ENCODE measurements at places on chromosomes 2 and 18.
A peak's percentile ranks its signal among the peaks of the same experiment; 100 is the strongest.

DNA sequence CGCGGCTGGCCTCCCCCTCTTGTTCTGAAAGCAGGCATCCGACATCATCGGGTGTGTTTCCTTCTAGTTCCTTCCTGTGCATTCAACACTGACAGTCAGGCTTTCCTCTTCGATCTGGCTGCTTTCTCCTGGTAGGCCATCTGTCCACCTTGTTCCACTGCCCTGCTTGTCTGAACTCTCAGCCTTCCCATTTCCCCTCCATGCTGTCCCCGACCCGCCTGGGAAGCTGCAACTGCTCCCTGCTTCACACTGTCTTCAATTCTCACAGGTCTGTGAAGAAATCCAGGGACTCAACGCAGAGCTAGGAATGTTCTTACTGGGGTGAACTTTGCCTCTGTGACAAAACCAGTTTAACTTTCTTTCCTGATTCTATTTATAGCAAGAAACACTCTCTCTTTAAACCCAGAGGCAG lies 43.0 kb downstream of the KIF3C start:
- DNase-seq, result peak; percentile 32

- DNase-seq, result no peak
Observed at GRCh38 chr2:116832148-116832547, 982.3 kb upstream of the DDX18 start.

GRCh38 chr2:168212167-168212566 lies 35.2 kb downstream of the STK39 start:
- no peak for DNase-seq

DNA sequence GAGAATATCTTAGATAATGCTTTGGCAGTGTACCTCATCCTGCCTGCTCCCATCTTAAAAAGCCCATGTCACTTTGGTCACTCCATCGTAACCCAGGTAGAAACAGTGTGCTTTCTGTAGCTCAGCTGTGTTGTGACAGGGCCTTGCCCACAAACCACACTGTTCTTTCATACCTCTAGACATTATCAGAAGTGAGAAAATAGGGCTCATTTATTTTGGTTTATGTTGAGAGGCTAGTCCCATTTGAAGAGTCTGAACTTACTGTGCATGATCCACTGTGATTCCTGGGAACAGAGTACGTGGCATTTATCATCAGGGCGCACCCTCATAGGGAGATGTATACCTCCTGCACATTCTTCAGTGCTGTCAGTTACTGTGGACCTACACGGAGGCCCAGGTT lies 69.7 kb downstream of the FEZ2 start:
- DNase-seq, result no peak

DNA sequence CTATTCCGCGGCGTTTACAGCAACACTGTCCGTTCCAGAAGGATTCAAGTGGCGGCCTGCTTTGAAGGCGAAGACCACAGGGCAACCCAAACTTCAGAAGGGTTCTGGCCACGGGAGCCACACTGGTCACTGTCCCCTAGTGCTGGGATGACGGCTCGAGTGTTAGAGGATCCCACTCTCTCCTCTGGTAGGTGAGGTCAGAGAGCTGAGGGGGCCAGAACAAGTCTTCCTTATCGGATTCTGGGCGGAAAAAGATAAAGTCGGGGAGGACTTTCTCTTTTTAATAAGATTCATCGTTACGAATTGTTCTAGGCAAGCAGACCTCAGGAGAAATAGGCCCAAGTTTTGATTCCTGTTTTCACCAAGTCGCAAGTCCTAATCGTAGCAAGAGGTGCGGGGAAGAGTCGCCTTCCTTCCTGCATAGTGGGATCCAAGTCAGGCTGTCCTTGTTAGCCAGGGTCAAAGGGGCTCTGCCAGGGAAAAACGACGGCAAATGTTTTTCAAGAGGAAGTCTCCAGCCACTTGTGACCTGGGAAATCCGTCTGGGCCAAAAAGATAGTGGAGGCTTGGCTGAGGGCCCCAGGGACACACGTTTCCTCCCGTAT lies 864 bp upstream of the MYL12A start:
- peak; percentile 25 for DNase-seq

DNA sequence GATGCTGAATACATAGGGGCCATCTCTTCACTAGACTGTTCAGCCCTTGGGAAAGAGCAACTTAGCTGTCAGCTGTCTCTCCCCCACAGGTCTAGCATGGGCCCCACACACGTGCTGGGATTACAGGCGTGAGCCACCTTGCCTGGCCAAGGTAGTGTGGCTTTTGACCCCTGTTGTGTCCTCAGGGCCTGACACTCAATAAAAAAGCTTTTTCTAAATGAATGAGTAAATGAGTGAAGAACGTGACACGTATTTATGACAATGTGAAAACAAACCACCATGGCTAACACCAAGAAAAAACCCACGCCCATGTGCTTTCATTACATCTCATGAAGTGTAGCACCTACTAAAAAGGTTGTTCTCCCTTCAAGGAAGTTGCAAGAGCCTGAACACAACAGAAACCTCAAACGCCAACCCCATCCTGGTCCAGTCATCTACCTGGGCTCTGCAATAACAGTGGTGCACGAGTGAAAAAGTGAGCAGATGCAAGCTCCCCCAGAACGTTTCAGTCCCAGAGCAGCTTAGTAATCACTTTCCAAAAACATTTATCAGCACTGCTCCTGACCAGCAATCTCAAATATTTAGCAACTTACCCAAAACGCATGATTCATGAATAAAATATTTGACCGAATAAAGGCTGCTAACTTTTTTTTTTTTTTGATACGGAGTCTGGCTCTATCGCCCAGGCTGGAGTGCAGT lies 3.4 kb downstream of the WDFY1 start:
- DNase-seq, result no peak

GRCh38 chr2:101698014-101698843 lies 722 bp downstream of the MAP4K4 start:
- peak; percentile 37 for DNase-seq

DNA sequence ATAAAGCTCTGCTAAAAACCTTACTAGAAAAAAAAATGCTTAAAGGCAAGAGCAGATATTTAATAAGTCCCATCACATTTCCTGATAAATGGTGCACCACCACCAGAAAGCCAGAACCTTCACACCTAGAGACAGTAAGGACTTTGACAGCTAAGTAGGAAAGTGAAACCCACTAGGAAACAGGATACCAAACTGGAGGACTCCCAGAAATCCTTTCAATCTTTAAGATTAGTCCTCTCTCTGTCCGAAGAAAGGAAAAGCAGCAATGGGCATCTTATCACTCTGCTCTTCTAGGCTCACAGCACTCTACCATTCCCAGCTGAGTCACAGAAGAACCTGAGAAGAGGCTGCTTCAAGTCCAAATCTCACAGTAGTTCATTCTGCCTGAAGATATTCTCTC lies 3.7 kb downstream of the DYM start:
- no peak for DNase-seq

GRCh38 chr2:234091432-234091879 lies 41.0 kb downstream of the SPP2 start:
- DNase-seq, result no peak

DNA sequence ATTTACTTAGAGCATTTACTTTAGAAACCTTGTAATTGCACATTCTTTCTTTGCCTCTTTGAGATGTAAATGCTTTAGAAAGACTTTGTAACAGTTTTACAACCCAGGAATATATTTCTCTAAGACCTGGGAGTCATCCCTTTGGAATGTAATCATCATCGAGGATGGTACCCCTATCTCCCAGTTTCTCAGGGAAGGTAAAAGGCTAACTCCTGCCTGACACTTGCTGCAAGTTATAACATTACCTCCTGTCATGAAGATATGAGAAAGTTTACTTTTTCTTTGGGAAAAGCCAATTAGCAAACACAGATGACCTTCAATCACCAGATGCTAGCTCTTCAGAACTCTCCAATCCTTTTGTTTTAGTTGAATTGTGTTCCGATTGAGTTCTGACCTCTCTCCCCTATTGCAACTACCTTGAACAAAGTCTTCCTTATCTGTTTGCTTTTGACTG lies 420.3 kb upstream of the FSIP2 start:
- DNase-seq, result no peak

- DNase-seq, result no peak
Observed at GRCh38 chr2:179837408-179837807, 24.0 kb downstream of the ZNF385B start.

DNA sequence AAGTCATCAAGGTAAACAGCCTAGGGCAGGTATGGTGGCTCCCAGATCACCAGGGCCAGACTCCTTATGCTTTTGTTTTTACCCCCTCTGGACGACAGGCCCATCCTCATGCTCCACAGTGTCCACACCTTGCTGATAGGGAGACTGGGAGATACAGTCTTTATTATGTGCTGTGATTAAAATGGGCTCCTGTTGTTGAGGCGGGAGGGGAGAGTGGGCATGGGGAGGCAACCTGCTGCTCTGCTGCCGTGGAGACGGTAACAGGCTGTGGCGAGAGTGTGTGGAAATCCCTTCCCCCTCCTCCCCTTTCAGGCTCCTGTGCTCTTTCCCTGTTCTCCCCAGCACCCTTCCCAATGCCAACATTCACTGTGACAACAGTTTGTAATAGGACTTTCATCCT lies 38.2 kb upstream of the PNO1 start:
- no peak for DNase-seq

DNA sequence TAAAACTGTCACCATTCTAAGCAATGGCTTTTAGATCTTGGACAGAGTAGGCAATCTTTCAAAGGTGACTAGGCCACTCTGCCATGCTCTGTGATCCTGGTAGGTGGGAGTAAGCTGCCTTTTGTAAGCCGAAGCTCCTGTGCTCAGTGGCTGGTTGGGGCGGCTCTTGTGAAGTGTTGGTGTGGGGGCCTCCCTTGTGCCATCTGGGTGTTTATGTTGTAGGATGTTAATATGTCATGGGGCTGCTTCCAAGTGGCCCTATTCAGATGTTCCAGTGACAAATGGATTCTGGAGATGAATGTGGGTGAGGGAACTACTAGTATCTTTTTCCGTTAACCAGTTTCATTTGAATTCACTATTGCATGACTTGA lies 116.8 kb upstream of the SPRED2 start:
- DNase-seq, result no peak

DNA sequence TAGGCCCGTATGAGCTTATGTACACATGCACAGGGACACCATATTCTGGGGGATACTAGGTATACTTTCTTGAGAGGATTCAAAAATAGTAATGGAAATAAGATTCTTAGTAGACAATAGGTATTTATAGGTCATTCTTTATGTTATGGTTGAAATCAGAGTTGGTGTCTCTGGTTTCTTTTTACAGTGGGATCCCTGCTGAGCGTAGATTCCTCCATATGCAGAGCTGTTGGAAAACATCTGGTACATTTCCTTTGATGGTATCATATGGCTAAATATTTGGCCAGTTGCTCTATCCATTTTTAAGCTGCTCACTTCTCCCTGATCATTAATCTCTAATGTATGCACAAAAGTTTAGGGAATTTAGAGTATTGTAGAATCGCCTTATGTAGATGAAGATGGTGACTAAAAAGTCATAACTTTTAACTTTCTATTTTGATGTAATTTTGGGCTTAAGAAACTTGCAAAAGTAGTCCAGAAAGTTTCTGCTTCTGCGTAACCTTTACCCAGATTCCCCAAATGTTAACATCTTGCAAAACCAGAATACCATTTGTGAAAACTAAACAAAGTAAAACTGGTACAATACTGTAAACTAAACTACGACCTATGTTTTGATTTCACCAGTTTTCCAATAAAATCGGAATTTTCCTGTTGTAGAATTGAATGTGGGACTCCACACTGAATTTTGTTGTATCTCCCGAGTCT lies 5.4 kb downstream of the ARHGAP28 start:
- DNase-seq, result no peak

GRCh38 chr2:8378016-8378810 lies 303.6 kb upstream of the ID2 start:
- DNase-seq, result no peak

- no peak for DNase-seq
Observed at GRCh38 chr2:6308986-6309385, 556.7 kb downstream of the CMPK2 start.

DNA sequence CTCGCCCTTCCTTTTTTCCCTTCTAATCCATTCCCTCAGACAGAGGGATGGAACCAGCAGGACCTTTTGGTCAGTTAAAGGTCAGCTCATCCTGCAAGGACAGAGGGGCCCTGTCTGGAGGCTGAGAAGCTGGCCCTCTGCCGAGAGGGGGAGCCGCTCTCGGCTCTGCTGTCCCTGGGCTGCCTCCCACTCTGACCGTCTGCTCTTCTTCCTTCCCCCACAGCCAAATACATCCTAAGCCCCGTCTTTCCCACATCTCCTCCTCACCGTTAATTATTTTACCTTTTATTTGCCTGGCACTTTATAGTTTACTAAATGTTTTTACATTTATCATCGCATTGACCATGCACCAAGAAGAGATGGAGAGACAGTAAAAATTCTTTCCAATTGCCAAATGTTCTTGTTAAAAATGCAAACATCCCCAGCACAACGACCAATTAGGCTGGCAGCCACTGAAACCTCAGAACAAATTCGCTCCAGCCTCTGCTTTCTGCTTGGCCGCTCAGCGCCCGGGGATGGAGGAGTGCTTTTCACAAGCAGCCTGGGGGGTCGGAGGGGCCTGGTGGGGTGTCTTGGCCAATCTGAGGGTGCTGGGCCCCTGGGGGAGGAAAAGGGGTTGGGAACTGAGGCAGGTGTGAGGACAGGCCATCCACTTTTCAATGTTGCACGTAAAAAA lies 123.7 kb downstream of the TNS1 start:
- no peak for DNase-seq

DNA sequence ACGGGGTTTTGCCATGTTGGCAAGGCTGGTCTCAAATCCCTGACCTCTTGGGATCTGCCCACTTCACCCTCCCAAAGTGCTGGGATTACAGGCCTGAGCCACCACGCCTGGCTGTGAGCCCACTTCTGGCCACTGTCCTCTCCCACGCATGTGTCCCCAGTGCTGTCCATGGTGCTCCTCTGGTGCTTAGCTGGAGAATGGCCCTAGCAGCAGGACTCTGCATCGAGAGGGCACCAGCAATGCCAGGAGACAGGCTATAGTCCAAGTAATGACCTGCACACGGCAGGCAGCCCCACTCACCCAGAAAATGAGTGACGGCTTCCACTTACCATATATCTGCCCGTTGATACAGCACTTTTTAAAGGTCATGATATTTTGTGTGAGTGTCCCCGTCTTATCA lies 66.3 kb upstream of the NARS1 start:
- DNase-seq, result no peak

DNA sequence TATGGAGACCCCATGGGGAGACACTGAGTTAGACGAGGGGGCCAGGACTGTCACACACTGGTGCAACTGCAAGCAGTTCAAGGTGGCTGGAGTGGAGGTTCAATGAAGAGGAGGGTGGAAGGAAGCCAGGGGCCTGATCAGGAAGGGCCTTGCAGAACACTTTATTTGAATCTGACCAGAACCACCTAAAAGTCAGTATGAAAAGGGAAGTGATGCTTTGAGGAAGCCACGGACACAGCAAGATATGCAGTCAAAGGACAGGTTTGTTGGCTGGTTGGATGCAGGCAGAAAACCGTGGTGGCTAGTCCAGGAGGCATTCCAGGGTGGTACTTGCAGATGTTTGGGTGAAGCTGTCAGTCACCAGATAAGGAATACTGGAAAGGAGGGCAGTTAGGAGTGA lies 3.5 kb upstream of the FAM124B start:
- DNase-seq, result no peak

DNA sequence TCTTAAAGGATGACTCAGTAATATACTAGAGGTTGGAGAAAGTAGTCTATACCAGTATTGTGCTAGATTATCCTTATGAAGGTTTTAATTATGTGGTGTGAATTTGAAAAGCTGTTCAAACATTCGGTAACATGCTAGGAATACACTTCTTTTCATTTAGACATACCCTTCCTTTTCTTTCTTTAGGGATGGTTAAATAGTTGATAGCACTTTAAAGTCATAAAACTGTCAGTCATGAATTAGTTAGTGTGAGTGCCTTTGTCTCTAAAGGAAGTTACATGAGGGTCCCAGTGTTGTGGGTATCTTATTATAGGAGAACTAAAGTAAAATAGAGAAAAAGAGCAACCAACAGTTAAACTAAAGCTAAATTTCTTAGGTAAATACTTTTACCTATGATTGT lies 149.3 kb downstream of the CSRNP3 start:
- no peak for DNase-seq

- no peak for DNase-seq
Observed at GRCh38 chr2:96241900-96242611, 23.7 kb downstream of the TMEM127 start.
